ENCODE measurements at places on chromosomes 4 and X. TPM values are rescaled to one million over a fixed set of nuclear protein-coding genes. Genes with fewer than 3 reads are reported as not detected.

DNA sequence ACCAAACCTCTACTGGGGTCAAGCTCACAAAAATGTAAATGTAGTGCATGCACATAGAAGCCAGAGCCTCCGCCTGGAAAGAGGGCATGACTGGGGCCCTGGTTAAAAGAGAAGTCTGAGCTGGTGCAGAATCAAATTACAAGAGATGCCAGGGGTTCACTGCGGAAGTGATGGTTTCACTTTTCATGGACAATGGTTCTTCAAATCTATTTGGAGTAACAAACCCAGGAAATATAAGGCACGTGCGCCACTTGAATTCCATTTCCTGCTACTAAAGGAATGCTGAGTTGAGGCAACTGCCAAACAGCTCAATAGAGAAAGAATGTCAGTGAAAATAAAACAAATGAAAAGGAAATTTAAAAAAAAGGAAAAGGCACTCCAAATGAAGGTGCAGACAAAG is 79.8 kb downstream of the FUNDC1 start:
- no peak overlapping the region for H3K27ac ChIP-seq
- no peaks in the 10 kb centered on the region for H3K27me3 ChIP-seq
- no peaks in the 10 kb centered on the region for H3K36me3 ChIP-seq
- no peaks in the 10 kb centered on the region for H3K4me1 ChIP-seq
- DNase-seq: no peak

DNA sequence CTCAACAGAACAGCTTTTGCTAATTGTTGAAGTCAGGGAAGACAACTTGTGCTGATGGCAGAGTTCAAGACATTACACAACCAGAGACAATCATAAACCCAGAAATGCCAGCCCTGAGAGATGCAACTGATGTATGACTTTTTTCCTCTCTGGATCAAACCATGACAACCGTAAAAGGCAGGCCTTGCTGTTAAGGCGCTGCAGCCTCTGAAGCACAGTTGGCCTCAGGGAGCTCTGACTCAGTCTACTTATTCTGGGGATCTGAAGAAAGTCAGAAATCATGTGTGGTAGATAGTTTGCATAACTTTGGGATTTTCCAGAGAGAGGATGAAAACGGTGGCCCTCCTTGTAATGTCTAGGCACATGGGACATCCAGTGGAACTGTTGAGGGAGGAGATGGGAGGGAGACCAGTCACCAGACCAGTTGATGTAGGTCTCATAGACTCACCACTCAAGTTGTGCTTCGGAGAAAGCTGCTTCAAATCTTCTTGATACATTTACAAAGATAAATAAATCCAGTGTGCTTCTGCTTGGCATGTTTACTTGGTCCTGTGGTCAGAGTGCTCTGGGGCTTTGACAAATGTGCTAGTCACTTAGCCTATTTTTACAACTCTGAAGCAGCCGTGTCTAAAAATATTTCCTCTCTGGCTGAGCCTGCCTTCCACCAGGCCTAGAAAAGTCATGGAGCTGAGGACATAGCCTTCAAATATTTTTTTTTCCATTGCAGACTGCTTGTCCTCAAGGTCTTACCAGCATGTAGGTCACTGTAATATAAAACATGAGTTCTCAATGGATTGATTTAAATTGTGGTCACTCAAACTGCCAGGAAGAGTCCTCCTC is 7.5 kb downstream of the HADH start:
- H3K4me3 ChIP-seq: no peak overlapping the region
- no peaks in the 10 kb centered on the region for H3K27me3 ChIP-seq
- H3K4me1 ChIP-seq: no peaks in the 10 kb centered on the region
- no peaks in the 10 kb centered on the region for H3K36me3 ChIP-seq
- DNase-seq: no peak

GRCh38 chr4:17526695-17527477 is 11.9 kb downstream of the CLRN2 start:
- no peaks in the 10 kb centered on the region for H3K36me3 ChIP-seq
- H3K27ac ChIP-seq: no peak overlapping the region
- H3K27me3 ChIP-seq: no peaks in the 10 kb centered on the region
- H3K4me1 ChIP-seq: no peaks in the 10 kb centered on the region
- no peak overlapping the region for H3K4me3 ChIP-seq
- no peak for DNase-seq

GRCh38 chrX:78124307-78124706 is 15.1 kb downstream of the TAF9B start:
- peaks cover 6% of the 10 kb centered on the region for H3K36me3 ChIP-seq
- no peak overlapping the region for H3K27ac ChIP-seq
- no peak overlapping the region for H3K4me3 ChIP-seq
- H3K4me1 ChIP-seq: no peaks in the 10 kb centered on the region
- no peak for DNase-seq

- H3K4me3 ChIP-seq: no peak overlapping the region
- no peaks in the 10 kb centered on the region for H3K27me3 ChIP-seq
- no peaks in the 10 kb centered on the region for H3K36me3 ChIP-seq
- peaks cover 9% of the 10 kb centered on the region for H3K4me1 ChIP-seq
These were observed 1427.4 kb downstream of the PCDH7 start for GRCh38 chr4:32147446-32148085.

- H3K4me3 ChIP-seq: no peak overlapping the region
- no peaks in the 10 kb centered on the region for H3K27me3 ChIP-seq
- no peak overlapping the region for H3K27ac ChIP-seq
- peak; percentile 68 for DNase-seq
These were observed 602.5 kb downstream of the RAPGEF2 start for GRCh38 chr4:159705334-159705733.

The IQSEC2 gene
- 8.3 TPM for total RNA-seq

The RHOXF1 gene
- not detected for total RNA-seq

- no peak for DNase-seq
- H3K27me3 ChIP-seq: no peaks in the 10 kb centered on the region
- H3K4me3 ChIP-seq: no peak overlapping the region
- H3K4me1 ChIP-seq: no peaks in the 10 kb centered on the region
- no peaks in the 10 kb centered on the region for H3K36me3 ChIP-seq
These were observed 24.3 kb downstream of the SERPINA7 start for GRCh38 chrX:106014119-106014775.

- H3K27ac ChIP-seq: no peak overlapping the region
- H3K4me3 ChIP-seq: no peak overlapping the region
- DNase-seq: no peak
- no peaks in the 10 kb centered on the region for H3K4me1 ChIP-seq
- H3K27me3 ChIP-seq: no peaks in the 10 kb centered on the region
- no peaks in the 10 kb centered on the region for H3K36me3 ChIP-seq
These were observed 1118.3 kb downstream of the C4orf33 start for GRCh38 chr4:130214268-130214667.

The USP17L18 gene
- total RNA-seq: not detected

- no peak overlapping the region for H3K27ac ChIP-seq
- H3K36me3 ChIP-seq: peaks cover 6% of the 10 kb centered on the region
- no peaks in the 10 kb centered on the region for H3K27me3 ChIP-seq
- DNase-seq: no peak
These were observed 2.5 kb downstream of the SLC25A6 start for GRCh38 chrX:1389181-1389992.

DNA sequence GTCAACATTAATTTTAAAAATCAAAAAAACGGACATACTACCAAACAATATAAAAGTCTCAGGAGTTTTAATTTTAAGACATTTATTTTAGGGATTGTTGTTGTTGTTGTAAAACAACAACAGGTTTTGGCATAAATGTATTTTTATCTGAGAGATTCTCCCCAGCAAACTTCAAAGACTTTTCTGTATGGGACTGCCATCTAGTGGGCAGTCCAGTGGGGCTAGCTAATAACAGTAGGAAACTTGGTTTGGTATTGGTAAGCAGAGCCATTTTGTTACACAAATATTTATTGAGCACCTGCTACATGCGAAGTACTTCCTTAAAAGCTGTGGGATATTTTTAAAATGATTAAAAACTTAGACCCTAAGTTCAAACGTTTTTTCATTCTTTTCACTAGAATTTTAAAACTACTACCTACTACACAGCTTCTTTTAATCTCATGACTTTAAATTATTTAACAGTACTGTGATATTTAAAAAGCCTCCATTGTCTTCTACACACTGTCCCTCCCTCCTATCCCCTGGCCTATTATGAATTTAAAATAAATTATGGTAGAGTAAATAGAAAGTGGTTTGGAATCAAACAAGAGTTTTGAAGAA is 1028.4 kb upstream of the INTU start:
- H3K36me3 ChIP-seq: no peaks in the 10 kb centered on the region
- no peak overlapping the region for H3K27ac ChIP-seq
- H3K4me1 ChIP-seq: no peaks in the 10 kb centered on the region

The CISD2 gene
- total RNA-seq: 78.6 TPM

GRCh38 chr4:128600410-128600809 is 209.1 kb upstream of the JADE1 start:
- H3K27ac ChIP-seq: no peak overlapping the region
- no peaks in the 10 kb centered on the region for H3K27me3 ChIP-seq
- H3K36me3 ChIP-seq: no peaks in the 10 kb centered on the region
- H3K4me3 ChIP-seq: no peak overlapping the region
- DNase-seq: no peak

DNA sequence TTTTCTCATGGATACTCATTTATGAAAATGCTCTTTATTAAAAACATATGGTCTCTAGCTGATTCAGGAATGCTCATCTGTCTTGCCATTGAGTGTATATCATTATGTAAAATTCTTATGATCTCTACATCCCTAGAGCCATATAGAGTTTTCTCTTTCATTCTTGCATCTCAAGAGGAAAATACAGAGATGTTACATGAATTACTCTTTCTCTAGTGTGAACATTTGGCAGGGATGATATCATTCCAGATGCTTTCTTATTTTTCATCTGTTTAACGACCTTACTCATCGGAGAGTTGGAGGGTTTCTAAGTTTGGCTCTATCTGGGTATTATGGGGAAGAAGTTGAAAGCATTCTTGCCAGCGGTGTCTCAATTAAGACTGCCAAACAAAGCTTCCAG is 202.9 kb upstream of the SLC7A11 start:
- no peak overlapping the region for H3K4me3 ChIP-seq
- H3K27me3 ChIP-seq: no peaks in the 10 kb centered on the region
- H3K36me3 ChIP-seq: no peaks in the 10 kb centered on the region

The TCEAL5 gene
- total RNA-seq: 0.12 TPM

DNA sequence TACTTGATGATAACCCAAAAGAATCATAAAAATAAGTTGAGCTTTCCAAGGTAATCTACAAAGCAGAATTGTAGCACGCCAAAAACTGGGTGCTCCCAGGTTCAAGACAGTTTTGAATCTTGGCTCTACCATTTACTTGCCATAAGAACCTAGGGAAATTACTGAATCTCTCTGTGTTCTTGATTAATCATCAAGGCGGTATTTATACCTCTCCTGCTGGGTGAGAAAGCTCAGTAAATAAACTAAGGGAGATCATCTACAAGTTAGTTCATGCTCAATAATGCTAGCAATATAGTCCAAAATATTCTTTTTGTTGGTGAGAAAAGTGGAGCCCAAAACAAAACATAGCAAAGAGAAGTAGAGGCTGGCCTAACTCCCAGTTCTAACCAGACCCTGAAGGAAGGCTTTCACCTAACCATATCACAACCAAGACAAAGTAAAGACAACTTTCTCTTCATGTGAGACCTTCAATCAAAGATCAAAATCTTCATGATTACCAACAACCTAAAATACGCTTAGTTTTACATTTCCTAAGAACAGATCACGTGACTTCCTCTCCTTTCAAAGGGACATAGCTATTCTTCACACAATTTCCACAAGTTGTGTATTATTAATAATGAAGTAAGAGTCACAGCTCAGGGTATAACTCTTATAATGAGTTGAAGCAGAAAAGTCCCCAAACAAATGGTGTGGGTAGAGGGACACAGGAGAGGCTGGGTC is 34.4 kb downstream of the TNIP3 start:
- no peaks in the 10 kb centered on the region for H3K4me1 ChIP-seq
- no peak for DNase-seq
- H3K4me3 ChIP-seq: no peak overlapping the region
- no peak overlapping the region for H3K27ac ChIP-seq
- H3K36me3 ChIP-seq: no peaks in the 10 kb centered on the region

The FGFBP2 gene
- 0.15 TPM for total RNA-seq

DNA sequence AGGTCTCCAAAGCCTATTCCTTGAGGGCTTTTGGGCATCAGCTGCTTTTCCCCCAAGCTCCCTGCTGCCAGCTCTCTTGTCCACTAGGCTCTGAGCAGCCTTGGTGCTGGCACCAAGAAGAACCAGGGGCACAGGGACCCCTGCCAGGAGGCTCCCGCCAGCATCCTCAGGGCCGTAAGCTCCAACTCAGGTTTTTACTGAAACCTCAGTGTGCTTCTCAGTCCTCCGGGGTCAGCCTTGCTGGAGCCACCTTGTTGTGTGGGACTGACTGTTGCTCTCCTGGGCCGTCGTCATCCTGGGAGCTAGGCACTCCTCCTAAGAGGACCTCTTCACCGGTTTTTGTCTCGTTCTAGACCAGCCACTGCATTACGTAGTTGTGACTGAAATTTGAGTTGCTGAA is 38.9 kb downstream of the NOP14 start:
- DNase-seq: no peak
- peaks cover 10% of the 10 kb centered on the region for H3K36me3 ChIP-seq
- peak overlapping the region; percentile 6 for H3K27ac ChIP-seq
- H3K4me3 ChIP-seq: no peak overlapping the region
- no peaks in the 10 kb centered on the region for H3K27me3 ChIP-seq

The GYPA gene
- total RNA-seq: not detected

GRCh38 chr4:57550198-57550597 is 440.0 kb upstream of the IGFBP7 start:
- no peak overlapping the region for H3K4me3 ChIP-seq
- H3K36me3 ChIP-seq: no peaks in the 10 kb centered on the region
- no peak overlapping the region for H3K27ac ChIP-seq
- peaks cover 5% of the 10 kb centered on the region for H3K4me1 ChIP-seq

The TRPC5OS gene
- not detected for total RNA-seq

GRCh38 chr4:87026800-87027495 is 92.1 kb downstream of the AFF1 start:
- H3K27ac ChIP-seq: peak overlapping the region; percentile 48
- H3K36me3 ChIP-seq: no peaks in the 10 kb centered on the region
- peaks cover 73% of the 10 kb centered on the region for H3K4me1 ChIP-seq
- no peak for DNase-seq
- no peak overlapping the region for H3K4me3 ChIP-seq

DNA sequence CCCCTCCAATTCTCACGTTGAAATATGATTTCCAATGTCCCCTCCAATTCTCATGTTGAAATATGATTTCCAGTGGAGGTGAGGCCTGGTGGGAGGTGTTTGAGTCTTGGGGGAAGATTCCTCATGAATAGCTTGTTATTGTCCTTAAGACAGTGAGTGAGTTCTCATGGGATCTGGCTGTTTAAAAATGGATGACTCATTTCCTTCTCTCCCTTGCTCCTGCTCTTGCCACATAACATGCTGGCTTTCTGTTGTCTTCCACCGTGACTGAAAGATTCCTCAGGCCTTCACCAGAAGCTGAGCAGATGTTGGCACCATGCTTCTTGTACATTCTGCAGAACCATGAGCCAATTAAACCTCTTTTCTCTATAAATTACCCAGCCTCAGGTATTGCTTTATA is 346.8 kb upstream of the TECRL start:
- H3K4me3 ChIP-seq: no peak overlapping the region
- no peak overlapping the region for H3K27ac ChIP-seq
- no peak for DNase-seq
- H3K4me1 ChIP-seq: no peaks in the 10 kb centered on the region

The FRMPD4 gene
- total RNA-seq: not detected

The ZFP42 gene
- total RNA-seq: 36.4 TPM

- no peaks in the 10 kb centered on the region for H3K4me1 ChIP-seq
- H3K36me3 ChIP-seq: no peaks in the 10 kb centered on the region
These were observed 1116.3 kb downstream of the FAT4 start for GRCh38 chr4:126431049-126431448.
